Neural progenitor cell (in vitro differentiated cells): ENCODE measurements at places on chromosomes 12 and 14. TPM values are rescaled to one million over a fixed set of nuclear protein-coding genes. Genes with fewer than 3 reads are reported as not detected.

DNA sequence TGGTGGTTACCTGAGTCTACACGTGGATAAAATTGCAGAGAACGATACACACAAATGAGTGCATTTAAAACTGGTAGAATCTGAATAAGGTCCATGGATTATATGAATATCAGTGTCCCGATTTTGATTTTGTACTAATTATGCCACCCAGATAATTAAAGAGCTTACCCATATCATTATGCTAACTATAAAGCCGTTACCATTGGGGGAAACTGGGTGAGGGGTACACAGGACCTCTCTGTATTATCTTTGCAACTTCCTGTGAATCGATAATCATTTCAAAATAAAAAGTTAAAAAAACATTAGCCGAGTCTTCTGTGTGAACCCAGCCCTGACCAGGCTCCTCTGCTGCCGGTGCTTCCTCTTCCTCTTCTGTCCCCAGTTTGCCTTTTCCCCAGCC is 107.1 kb downstream of the SMOC1 start:
- no peak for DNase-seq

The CCDC197 gene
- total RNA-seq, result not detected in 2 replicates

DNA sequence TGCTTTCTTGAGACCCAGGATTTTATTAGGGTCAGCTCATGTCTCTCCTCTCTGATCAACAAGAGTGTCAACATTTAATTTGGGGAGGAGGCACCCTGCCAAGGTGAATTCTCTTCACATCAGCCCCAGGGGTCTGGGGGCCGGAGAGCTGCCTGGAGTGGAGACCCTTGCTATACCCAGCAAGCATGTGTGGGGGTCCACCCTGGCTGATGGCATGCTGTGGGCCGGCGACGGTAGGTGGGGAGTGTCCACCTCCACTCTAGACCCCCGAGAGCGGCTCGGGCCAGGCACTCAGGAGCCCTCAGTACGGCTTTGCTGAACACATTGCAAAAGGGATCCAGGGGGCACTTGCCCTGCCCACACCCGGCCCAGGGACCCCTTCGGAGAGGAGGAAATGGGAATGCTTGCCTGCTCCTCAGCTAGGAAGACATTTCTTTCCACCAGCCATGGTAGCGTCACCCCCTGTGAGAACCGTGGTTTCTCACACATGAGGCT is 10.4 kb downstream of the MEG3 start:
- DNase-seq, result no peak

DNA sequence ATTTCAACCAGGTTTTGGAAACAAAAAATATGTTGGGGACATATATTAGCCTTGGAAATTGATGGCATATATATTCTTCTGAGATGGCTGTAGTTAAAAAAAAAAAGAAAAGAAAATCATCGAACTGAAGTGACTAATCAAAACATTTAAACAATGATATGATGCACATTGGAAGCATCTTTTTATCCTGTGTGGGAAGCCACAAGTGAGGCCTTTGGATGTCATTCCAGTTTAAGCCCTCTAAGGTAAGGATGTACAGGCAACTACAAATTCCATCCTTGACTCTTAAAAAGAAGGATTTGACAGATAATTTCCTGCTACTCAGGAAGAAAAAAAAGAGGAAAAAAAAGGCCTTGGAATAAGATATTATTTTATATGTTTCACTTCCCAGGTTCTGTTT is 9.6 kb upstream of the PTPRB start:
- DNase-seq, result no peak

The RAD51AP1 gene
- 130 and 189 TPM in 2 replicates for total RNA-seq

DNA sequence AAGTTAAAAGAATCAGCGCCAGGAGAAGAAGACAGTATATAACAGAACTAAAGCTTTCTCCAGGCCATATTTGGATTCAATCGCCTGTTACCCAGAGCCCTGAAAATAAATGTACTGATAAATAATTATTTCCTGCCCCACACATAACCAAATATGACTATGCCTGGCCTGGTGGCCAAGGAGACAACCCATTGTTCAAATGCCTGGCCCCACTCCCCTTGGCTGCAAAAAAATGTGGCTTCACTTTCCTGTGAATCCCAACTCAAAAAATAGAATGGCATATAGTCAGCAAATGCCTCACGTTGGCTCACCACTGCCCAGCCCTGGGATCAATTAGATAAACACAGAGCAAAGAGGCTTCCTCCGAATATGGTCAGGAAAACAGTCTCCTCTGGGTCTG is 472.1 kb downstream of the BCL11B start:
- DNase-seq, result no peak

DNA sequence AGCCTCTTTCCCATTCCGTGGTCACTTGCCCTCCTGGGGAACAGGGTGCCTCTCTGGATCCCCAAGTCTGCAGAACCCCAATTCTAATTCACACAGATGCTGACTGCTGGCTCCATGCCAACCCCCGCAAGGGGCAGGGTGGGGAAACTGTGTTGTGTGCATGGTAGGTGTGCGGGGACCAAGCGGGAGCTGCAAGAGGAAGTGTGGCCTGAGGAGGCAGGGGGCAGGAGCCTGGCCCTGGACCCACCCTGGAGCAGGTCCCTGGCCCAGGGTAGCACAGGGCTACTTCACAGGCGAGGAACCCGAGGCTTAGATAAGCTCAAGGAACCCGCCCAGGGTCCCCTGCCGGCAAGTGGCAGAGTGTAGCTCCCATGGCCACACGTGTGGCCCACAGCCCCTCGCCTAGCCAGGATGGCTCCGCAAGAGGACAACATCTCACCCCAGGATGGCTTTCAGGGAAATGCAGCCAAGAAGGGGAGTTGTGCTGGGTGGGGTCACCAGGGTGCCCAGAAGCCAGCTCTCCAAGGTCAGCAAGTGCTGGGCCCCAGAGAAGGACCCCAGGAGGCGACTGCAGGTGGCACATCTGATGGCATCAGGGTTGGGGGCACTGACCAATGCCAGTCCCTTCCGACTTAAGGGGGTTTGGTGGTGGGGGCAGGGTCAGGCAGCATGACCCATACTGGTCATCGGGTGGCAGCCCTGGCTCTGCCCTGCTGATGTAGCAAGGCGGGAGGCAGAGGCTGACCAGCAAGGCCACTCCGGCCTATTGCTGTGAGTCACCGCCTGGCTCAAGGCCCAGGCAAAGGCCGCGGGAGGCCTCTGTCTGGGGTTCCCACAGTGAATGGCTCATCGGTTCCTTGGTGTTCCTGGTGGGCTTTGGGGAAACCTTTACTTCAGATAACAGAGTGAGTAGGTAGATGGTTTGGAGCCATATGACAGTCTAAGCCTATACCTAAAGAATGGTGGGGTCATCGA is 37.3 kb upstream of the EML1 start:
- no peak for DNase-seq

DNA sequence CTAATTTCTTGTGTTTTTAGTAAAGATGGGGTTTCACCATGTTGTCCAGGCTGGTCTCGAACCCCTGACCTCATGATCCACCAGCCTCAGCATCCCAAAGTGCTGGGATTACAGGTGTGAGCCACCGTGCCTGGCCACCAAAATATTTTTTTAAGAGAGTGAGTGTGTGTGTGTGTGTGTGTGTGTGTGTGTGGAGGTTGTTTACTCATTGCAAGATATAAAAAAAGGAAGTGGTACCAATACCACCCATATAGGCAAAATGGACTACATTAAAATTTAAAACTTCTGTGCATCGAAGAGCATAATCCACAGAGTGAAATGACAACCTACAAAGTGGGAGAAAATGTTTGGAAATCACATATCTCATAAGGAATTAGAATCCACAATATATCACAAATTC is 15.5 kb upstream of the CLEC2A start:
- no peak for DNase-seq

GRCh38 chr12:64595863-64596793 is 14.2 kb upstream of the RASSF3 start:
- no peak for DNase-seq

DNA sequence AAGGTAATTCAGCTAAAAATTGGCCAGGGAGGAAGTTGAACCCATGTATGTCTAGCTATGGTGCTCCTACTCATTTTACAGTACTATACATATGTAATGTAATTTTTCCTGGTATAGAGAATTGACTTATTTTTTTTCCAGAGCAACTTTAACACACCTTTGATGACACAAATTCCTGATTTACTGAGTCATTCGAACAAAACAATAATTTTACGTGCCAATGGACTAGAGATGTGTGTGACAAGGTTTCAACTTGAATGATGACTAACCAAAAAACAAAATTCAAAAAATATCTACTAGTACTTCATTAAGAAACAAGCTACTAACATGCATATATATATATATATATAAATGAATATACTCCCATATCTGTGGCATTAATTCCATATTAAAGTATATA is 180.5 kb downstream of the KITLG start:
- no peak for DNase-seq

GRCh38 chr14:103315351-103315911 is 18.6 kb upstream of the EIF5 start:
- DNase-seq, result no peak

DNA sequence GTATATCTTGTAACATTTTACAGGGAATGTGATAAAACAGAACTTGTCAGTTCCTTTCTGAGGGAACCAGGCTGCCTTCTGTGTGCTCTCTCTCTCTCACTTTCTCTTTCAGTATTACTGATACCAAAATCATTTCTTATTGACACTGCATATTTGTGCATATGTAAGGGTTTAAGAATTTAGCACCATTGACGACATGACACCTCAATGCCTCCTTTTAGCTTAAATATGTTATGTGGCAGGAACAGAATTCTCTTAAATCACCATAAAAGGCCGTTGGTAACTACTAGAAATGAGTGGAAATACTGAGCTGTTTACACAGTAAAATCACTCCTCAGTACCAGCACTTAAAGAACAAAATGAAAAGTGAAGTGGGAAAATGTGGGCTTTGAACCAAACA is 457.7 kb upstream of the SYT1 start:
- no peak for DNase-seq

The NRL gene
- 0.54 and 1.9 TPM in 2 replicates for total RNA-seq

DNA sequence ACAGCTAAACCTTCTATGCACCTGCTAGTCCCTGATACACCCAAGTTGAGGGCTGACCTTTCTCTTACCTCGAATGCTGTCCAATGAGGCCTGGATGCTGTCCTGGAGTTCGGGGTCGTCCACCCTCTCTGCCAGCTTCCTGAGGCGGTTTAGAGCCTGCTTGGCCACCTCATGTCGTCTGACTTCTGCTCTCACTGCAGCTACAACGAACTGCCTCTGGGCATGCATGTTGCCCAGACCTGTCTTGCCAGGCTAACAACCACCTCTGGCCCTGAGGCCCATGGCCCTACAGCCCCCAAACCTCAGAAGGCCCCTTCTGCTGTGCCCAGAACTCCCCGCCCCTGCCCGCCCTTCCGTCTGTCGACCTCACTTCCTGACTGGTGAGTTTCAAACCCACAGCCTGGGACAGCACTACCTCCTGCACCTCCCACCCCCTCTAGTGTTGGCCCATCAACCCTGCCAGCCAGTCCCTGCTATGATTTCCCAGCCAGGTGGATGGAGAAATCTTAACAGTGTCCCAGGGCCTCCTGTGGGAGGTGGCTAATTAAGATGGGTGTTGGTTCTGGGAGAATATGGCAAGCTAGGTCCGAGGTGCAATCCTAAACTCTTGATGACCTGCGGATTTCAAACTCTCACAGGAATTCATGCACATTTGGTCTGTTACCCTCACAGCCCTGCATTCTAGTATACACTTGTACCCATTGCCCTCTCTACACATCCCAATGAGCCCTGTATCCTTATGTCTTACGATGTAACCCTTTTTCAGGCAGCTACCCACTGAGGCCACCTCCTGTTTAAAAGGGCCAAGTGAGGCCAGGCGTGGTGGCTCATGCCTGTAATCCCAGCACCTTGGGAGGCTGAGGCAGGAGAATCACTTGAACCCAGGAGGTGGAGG is 2.7 kb upstream of the TSPAN31 start:
- no peak for DNase-seq

The SYCP3 gene
- total RNA-seq, result 0.03 and 0.04 TPM in 2 replicates

DNA sequence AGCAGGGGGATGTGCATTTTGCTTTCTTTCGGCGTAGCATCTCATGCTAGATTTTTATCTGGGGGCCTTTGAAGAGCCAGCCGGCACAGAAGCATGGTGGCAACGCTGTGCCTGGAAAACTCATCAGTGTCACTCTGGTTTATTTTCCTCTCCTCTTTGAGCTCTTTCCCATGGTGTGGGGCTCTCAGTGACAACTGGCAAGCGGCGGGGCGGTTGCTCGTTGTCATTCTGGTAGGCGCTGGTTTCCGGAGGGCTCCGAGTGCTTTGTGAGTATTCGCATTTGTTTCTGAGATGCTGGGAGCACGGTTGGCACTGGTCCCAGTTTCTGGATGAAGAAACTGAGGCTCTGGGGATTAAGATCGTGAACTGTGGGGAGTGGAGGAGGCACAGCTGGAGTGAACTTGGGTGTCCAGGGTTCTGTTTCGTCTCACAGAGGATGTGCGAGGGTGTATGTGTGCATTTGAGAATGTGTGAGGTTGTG is 23.3 kb downstream of the TPCN1 start:
- no peak for DNase-seq

The FAM222A gene
- 2.5 and 10.6 TPM in 2 replicates for total RNA-seq

GRCh38 chr12:88111074-88111652 is 30.7 kb downstream of the CEP290 start:
- DNase-seq, result peak; percentile 8

The KRT6C gene
- total RNA-seq, result not detected in 2 replicates

GRCh38 chr12:114726092-114726710 is 42.2 kb upstream of the TBX3 start:
- DNase-seq, result no peak

DNA sequence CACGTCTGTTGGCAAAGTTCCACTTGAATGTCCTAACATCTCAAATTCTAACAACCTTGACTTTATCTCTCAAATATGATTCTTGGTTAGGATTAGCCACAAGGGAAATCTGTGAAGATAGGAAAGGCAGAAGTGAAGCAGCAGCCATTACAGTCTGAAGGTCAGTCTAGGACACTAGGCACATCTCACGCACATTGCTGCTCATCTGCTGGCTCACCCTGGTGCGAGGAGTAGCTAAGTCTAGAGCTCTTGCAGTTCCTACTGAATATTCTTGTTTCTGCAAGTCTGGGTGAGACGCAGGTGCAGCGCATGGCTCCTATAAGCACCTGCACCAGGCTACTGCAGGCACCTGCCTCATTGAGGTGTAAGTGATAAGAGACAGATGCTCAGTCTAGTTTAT is 6.4 kb upstream of the SLC25A3 start:
- DNase-seq, result no peak

GRCh38 chr12:18411453-18411852 is 150.1 kb downstream of the PIK3C2G start:
- DNase-seq, result no peak

GRCh38 chr14:85572845-85573244 is 42.9 kb downstream of the FLRT2 start:
- no peak for DNase-seq
